Activated T-helper 9 cell treated with anti-CD3 and anti-CD28 coated beads, Interleukin-2, amount 50 U/mL, for 16 hours (primary cell): ENCODE measurements at places on chromosomes 4 and X.
A peak's percentile ranks its signal among the peaks of the same experiment; 100 is the strongest.

DNA sequence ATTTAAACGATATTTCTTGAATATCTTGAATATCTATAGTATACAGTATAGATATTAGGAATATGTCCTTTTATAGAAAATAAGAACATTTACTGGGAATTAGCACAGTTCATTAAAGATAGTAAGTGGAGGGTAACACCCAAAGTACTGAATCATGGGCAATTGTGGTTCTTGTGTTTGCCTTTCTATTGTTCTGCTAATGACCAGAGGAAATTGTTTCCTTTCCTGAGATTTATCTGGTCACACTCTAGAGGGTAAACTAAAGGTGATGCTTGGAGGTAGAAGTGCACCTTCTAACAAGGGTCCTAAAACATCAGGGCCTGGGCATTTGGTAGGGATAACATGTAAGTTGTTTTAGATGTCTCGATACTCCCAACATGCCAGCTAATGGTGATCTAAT lies 241.3 kb upstream of the SFRP2 start:
- DNase-seq, result no peak

DNA sequence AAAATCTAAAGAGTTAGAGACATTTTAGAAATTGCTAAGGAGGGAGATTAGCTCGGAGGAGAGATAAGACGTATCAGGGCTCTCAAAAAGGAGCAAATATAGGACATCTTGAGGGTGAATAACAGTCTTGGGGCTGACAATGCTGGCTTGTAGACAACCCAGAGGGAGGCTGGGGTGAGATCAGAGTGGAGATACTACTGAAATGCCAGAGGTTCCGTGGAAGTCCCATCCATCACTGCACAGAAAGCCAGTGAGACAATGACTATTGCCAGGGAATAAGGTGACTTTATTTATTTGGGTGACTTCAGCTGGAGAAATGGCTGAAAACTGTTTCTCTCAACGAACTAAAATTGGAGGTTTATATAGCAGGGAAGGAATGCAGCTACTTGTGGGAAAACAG lies 838.1 kb upstream of the AGA start:
- DNase-seq, result no peak

GRCh38 chr4:5660185-5660584 lies 48.2 kb downstream of the EVC2 start:
- no peak for DNase-seq

DNA sequence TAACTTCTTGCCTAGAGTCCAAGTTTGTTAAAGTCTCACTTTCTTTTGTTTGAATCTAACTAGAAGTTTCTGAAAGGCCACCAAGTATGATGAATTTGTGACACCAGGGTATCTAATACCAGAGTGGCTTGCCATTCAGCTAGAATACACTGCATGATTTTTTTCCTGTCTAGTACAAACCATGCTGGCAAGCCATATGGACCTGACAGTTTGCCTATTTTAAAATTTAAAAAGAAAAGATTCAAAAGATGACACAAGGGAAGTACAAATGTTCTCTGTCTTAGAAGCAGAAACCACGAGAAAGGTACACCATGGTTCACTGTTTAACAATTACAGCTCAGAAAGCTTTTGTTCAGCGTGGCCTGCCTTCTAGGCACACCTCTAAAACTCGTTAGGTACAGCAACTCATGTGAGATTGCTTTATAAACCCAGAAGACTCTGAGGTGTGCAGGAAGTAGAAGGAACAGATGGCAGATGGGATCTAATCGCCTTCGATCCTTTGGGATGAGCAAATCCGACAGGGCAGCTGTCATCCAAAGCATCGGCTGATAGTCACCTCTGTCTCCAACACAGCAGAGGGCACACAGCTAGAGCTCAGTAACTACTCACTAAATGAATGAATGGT lies 35.4 kb upstream of the CENPU start:
- no peak for DNase-seq

- DNase-seq, result no peak
Measured at GRCh38 chr4:112125416-112125815, 19.8 kb upstream of the FAM241A start.

- DNase-seq, result no peak
Measured at GRCh38 chr4:126755506-126755905, 877.3 kb upstream of the INTU start.

- DNase-seq, result no peak
Measured at GRCh38 chrX:41526271-41526670, 79.1 kb downstream of the NYX start.

DNA sequence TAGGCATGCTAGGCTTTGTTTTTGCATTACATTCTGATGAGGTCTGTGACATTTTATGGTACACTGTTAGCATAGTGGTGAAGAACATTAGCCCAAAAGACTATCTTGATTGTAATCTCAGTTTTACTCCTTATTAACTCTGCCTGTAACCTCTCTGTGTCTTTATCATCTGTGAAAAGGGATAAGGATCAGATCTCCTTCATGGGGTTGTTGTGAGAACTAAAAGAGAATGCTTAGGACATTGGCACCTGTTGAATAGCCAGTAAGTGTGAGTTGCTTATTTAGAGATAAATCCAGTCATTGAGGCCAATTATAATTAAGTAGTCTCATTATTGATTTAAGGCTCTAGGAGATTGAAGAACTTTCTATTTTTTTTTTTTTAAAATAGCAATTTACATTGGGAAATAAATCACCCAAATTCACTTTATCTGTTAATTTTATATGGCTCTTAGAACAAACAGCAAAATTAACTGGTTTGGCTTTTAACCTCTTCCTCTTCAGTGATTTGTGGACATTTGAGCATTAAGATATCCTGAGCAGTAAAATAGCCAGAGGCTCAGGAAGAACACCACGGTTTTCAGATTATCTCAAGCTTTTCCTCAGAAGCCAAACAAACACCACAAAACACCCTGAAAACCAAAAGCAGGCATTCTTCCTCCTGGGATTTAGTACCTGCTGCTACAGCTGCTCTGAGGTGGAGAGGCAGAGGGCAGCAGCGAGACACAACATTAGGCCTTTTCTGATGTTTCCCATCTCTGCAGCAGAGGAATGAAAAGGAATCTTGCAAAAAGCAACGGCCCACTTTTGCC lies 192.9 kb downstream of the ARHGAP10 start:
- no peak for DNase-seq

- no peak for DNase-seq
Measured at GRCh38 chr4:7616193-7616592, 181.5 kb upstream of the PSAPL1 start.

DNA sequence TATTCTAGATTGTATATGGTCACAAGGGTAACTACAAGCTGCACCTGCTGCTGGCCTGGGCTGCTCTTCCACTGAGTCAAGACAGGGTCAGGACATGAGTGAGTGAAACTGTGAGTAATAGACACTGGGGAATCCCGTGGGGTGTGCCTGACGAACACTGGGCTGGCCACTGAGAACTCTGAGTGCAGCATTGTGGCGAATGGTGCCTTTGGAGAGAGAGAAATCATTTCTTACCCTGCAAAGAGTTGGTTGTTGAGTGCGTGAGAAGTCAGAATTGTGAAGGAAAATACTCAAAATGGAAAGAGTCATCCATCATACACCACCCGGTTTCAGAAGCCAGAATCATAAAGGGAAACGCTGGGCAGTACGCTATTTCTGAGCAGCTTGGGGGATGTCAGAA lies 43.1 kb upstream of the LSM6 start:
- peak; percentile 10 for DNase-seq

DNA sequence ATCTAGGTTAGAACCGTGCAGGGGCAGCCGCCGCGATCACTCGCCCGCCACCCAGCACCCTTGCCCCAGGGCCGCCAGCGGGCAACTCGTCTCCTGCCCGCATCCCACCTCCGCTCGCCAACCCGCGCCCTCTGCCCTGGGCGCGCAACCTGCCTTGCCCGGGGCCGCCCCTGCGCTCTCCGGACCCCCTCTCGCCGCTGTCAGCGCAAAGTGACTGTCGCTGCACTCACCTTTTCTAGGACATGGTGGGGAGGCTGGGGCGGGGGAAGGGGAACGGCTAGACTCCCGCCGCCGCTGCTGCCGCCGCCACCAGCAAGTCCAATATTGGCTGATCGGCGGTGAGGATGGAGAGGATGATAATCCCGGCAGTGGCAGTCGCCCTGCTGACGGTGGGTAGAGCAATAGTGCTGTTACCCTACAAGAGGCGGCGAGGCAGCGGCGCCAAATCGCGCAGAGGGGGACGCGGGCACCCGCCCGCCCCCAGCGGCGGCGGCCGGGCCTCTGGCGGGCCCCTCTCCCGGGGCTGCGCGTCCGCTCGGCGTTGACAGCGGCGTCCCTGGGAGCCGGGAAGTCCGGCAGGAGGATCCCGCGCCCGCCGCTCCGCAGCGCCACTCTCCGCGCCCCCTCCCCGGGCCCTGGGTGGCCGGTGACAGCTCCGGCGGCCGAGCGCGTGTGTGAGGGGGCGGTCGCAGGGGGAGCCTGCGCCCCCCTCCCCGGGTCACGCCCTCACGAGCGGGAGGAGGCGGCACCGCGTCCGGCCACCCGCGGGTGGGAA lies 2.3 kb upstream of the NR3C2 start:
- peak; percentile 35 for DNase-seq

DNA sequence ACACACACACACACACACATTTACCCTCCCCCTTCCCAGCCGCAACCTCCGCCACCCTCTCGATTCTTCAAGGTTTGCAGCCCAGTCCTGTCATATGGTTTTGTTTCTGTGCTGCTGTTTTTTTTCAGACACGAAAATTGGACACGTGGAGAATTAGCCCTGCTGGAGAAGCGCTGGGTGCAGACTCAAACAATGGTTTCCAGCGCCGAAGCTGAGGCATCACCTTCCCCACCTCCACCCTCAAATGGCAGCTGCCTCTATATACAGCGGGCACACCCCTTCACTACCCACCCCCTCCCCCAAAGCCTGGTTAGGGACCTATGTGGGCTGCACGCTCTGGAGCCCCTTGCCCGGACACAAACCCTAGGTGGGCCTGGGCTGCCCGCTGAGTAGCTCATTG lies 87.9 kb downstream of the BCOR start:
- no peak for DNase-seq

DNA sequence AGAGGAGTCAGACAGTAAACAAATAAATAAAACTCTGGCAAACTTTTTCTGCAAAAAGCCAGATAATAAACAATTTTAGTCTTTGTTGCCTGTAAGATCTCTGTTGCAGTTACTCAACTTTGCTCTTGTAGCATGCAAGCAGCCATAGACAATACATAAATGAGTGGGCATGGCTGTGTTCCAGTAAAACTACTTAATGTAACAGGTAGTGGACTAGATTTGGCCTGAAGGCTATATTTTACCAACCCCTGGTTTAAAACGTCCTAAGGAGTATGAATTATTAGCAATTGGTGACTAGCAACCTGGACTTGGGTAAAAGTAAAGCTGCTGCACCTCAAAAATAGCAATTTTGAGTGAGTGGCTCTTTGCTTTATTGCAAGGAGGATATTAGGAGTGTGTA lies 30.9 kb downstream of the SLAIN2 start:
- DNase-seq, result no peak

- DNase-seq, result no peak
Measured at GRCh38 chr4:130814896-130815295, 1718.9 kb downstream of the C4orf33 start.

DNA sequence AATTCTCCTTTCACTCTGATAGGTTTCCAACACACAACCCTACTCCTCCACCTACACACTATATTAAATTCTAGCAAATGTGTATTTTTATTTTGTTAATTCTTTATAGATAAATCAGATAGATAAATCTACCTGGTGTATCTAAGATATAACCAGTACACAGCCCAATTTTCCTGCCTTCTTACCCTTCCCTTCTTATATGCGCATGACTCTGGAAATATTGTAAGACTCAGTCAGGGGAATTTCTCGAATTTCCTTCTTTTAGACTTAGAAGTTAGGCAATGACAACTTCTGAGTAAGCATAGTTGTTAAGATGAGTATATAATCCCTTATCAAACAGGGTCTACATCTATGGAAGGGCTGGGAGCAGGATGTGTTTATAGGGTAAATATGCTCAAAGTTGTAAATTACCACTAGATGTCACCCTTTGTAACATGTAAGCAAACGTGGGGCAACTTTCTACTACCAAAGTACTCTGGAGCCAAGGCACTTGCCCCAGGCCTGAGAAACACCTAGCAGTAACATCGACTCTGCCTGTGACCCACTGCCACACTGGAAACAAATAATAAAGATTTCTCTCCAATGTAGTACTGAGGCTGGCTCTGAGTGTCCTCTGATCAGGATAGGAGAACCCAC lies 444.7 kb downstream of the IQCM start:
- no peak for DNase-seq

- DNase-seq, result no peak
Measured at GRCh38 chrX:6244666-6245065, 16.0 kb upstream of the NLGN4X start.

GRCh38 chrX:9019151-9019550 lies 14.8 kb downstream of the FAM9B start:
- DNase-seq, result no peak

DNA sequence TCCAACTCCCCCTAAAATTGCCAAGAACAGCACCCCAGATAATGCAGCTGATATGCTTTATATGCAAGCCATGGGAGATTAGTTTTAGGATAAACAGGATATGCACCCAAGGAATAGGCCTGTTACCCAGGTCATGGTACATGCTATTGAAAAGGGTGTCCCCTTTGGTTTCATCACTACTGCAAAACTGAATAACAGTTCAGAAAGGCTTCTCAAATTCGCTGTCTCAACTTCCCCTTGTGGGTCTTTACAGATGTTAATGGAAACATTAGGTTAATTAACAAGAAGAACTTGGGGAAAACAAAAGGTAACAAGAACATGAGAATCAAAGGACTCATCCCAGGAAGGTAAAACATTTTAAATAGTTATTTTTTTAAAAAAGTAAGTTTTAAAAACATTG lies 318.7 kb downstream of the PRR32 start:
- no peak for DNase-seq

DNA sequence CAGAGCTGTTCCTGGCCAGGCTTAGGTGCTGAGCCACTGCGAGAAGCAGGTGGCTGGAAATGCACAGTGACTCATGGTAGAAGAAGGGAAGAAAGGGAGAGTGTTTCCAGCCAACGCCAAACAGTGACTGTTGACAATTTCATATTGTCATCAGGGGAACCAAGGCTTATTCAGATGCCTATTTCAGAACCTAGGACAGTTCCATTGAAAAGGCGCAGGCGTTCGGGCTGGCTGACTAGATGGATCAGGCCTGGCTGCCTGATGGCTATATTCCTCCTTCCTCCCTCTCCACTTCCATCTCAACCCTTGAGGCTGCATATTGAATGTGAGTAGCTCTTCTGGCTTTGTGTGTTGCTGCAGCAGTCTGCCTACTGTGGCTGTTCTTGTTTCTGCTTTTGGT lies 73.0 kb upstream of the FRMPD4 start:
- no peak for DNase-seq

GRCh38 chr4:78902298-78902697 lies 36.9 kb downstream of the PAQR3 start:
- no peak for DNase-seq

- DNase-seq, result no peak
Measured at GRCh38 chrX:134935276-134935675, 55.5 kb upstream of the SMIM10 start.

- no peak for DNase-seq
Measured at GRCh38 chrX:19347916-19348315, 4.2 kb downstream of the PDHA1 start.

DNA sequence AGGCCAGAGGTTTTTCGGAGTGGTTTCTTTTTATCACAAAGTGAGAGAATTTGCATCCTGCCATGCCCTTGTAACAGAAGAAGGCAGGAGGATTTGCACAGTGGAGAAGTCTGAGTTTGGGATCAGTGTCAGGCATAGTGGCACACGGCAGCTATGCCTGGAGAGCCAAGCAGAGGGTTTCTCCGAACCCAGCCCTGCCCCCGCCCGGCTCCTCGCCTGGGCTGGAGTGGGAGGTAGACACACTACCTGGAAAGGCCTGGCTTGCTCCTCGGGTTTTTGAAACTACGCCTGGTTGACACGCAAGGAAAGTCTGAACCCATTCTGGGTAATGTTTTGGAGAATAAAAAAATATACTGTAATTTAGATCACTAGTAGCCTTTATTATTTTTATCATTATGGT lies 1653.6 kb upstream of the TENM3 start:
- DNase-seq, result no peak
